Activated effector memory CD4-positive, alpha-beta T cell treated with Interleukin-2 at 50 U/mL for 16 hours (primary cell): ENCODE measurements at places on chromosomes 2 and 18.

GRCh38 chr2:54966165-54966832, 84.0 kb downstream of the RTN4 start:
- DNase-seq, result no peak

DNA sequence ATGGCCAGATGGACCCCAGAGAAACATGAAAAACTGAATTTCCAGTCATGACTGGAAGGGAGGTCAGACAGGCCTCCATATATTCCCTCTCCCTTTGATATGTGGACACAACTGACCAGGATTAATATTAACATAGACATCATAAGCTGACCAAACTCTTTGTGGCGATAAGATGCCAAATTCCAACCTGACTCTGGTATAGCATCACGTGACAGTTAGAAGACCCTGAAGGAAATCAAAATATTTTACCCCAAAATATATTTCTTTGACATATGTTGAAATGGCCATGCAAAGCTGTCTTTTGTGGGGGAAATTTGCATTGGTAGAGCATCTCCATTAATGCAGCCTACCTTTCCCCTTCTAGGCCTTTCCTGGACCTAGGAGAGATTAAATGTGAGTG, 36.7 kb downstream of the ST6GAL2 start:
- DNase-seq, result no peak

GRCh38 chr2:192298664-192299063, 103.9 kb upstream of the TMEFF2 start:
- no peak for DNase-seq

DNA sequence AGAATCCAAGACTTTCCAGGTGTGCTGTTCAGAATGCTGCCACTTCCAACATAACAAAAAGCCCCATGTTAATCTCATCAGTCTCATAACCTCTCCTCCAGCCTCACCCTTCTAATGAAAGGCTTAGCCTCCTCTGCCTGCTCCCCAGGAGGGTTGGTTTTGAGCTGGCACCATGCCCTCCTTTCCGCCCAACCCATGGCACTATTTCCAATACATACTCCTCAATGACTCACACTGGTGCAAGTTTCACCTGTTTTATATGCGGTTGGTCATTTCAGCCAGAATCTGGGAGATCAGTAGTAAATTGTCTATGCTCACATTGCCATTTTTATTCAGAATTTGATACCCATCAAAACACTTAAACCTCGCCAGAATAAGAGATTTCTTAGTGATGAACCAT, 157.6 kb upstream of the NRP2 start:
- no peak for DNase-seq

GRCh38 chr2:240628507-240628807, 3.2 kb downstream of the GPR35 start:
- DNase-seq, result no peak

DNA sequence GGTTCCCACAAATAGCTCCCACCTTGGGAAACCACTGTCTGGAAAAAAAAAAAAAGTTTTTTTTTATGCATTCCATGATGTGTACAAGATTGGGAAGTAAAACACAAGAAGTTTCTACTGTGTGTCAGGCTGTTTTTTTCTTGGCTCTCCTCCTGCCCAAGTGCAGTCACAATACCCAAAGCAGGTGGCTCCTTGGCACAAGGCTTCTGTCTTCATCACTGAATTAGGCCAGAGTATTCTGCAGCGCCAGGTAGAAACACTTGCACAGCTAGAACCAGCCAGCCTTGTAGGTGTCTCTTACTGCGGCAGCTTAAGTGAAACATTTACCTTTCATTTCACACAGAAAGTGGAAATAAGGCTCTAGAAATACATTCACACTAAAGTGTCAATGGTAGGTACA, 23.8 kb upstream of the MAL start:
- DNase-seq, result no peak

GRCh38 chr2:238971318-238972145, 123.6 kb downstream of the TWIST2 start:
- no peak for DNase-seq

DNA sequence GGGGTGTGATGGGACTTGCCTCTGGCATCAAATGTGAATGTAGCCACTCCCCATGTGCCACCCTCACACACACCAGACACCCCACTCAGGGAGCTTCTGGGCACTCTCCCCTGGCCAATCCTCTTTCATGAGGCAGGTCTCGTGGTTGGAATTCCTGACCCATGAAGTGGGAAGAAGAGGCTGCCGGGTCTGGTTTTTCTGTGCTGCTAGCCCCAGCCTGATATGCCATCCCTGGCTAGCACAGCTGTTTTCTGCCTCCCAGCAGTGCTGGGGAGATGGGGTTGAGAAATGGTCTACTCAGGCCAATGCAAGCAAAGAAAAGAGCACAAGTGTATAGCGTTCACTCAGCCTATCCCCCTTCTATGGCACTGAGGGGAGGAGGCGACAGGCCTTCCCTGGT, 1.2 kb upstream of the C2orf72 start:
- DNase-seq, result no peak

DNA sequence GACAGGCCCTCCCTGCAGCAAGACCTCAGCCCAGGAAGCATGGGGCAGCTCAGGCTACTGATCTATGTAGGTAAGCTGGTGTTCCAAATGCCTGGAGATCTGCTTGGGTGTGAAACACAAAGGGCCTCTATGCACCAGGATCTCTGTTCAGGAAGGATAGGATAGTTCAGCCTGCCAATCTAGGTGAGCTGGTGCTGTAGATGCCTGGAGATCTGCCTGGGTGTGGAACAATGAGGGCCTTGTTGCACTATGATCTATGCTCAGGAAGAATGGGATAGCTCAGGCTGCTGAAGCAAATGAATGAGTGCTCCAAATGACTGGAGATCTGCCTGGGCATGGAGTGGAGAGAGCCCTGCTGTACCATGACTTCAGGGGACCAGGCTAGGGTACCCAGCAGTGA, 48.9 kb upstream of the MYL1 start:
- no peak for DNase-seq

- no peak for DNase-seq
These were observed 647.5 kb downstream of the ARHGAP15 start for GRCh38 chr2:143776526-143777297.

DNA sequence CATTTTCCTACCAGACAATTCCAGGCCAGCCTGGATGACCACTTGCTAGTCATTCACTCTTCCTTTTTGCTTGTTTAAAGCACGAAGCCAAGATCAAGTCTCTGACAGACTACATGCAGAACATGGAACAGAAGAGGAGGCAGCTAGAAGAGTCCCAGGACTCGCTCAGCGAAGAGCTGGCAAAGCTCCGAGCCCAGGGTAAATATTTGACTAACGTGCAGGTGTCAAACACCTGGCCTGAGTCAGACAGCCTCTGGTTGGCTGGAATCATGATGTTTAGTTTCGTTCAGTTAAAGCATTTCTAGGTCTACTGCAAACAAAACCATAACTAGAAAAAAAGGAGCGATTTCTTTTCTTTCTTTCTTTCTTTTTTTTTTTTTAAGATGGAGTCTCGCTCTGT, 44.2 kb upstream of the LYPD6B start:
- no peak for DNase-seq

DNA sequence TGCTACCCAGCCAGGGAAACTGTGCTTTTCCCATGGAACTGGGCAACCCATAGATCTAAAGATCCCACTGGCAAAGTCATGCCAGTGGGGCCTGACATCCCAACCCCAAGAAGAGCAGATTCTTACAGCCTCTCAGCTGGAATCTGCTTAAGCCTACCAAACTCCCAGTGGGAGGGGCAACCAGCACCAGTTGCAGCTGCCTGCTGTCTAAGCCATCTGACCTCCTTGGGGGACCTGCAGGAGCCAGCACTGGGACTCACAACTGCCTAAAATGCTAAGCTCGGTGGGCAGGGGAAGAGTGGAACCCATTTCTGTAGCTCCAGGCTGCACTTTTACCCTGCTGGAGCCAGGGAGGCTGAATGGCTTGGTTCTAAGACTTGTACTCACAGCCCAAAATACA, 770.7 kb upstream of the SLC8A1 start:
- DNase-seq, result no peak
